Esophagus squamous epithelium (tissue), 5 donors: ENCODE measurements at places on chromosomes 5 and 9.

GRCh38 chr5:148966348-148966747, 96.5 kb downstream of the SH3TC2 start:
- DNase-seq, result no peak
- H3K4me3 ChIP-seq, result no peak overlapping the region
- H3K36me3 ChIP-seq, result no peaks in the 10 kb centered on the region
- H3K27ac ChIP-seq, result peak overlapping the region; percentile 92

DNA sequence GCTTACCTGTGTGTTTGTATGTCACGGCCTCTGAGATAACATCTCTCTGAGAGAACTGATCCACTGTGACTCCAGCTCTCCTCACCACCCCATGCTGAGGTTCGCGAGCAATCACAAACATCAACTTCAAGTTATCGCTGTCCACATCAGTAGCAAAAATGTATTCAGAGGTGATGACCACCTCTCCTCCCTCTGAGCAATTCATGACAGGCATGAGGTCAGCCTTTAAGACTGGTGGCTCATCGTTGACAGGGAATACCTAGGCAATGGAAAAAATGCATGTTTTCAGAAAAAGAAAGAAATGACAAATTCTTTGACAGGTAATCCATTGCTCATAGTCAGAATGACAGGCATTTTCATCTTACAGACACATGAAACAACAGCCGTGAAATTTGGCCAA, 90.3 kb upstream of the CER1 start:
- no peak overlapping the region for H3K27ac ChIP-seq
- H3K4me1 ChIP-seq, result no peaks in the 10 kb centered on the region
- H3K27me3 ChIP-seq, result no peaks in the 10 kb centered on the region
- DNase-seq, result no peak

GRCh38 chr9:137000177-137000930, 4.0 kb upstream of the CLIC3 start:
- H3K27ac ChIP-seq, result peak overlapping the region; percentile 33
- peaks cover 22% of the 10 kb centered on the region for H3K27me3 ChIP-seq
- peaks cover 50% of the 10 kb centered on the region for H3K4me1 ChIP-seq
- no peaks in the 10 kb centered on the region for H3K36me3 ChIP-seq

DNA sequence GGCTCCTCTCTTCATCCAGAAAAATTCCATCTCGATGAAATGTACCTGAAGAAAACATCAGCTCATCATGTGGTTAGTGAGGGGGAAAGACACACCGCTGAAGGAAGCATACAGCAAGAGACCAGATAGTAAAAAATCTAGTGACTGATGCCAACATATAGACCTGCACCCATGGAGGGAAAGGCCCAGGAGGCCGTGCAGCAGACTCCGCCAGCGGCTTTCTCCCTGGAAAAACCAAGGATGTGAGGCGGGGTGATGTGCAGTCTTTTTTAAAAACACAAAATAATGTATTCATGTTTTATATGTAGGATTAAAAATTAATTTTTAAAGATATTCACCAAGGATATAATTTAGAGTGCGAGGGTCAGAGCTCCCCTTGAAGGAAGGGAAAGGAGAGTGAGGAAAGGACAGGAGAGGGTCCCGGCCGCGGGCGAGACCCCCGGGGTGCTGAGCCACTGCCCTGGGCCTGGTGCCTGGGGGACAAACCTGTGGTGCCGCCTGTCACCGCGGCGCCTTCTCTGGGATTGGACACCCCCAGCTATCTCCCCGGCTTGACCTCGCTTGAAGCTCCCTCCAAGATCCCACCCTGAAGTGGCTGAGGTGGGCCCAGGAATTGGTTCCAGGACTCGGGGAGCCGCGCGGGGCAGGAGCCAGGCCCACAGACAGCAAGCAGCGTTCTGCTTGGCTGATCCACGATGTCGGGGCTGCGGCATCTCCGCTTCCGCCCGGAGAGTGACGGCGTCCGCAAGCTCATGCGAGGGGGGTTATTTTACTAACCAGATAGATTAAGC, 12.1 kb upstream of the UNC5A start:
- H3K36me3 ChIP-seq, result no peaks in the 10 kb centered on the region
- no peaks in the 10 kb centered on the region for H3K4me1 ChIP-seq

- peaks cover 10% of the 10 kb centered on the region for H3K4me1 ChIP-seq
- H3K4me3 ChIP-seq, result peak overlapping the region; percentile 53
- peak overlapping the region; percentile 87 for H3K27ac ChIP-seq
- DNase-seq, result no peak
- peaks cover 30% of the 10 kb centered on the region for H3K36me3 ChIP-seq
- no peaks in the 10 kb centered on the region for H3K27me3 ChIP-seq
Observed at GRCh38 chr9:93567271-93567959, 9.0 kb upstream of the PHF2 start.

DNA sequence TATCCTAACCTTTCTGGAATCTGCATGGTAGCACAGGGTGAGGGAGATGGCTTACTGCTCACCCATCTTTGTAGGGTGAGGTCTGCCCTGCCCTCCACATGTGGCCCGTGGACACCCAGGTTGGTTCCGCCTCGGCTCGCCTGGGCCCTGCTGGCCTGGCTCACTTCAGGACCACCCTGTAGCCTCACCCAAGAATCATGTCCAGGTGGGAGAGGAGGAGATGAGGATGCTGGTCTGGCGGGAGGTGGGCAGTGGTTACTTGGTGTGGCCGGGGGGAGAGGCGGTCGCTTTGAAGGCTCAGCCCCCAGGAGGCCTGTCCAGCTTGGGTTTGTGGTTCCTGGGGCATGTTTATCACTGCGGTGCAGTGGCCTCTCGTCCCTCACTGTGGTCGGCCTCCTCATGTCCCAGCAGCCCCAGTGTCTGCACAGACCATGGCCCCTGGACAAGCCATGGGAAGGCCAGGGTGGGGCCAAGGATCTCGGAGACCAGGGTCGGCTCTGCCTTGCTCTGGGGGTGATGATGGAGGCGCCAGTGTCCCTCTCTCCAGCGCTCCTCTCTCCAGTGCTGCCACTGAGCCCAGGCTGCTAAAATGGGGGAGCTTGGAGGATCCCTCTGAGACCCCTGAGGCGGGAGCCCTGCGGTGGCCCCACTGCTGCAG, 4.6 kb downstream of the OBP2B start:
- H3K27ac ChIP-seq, result no peak overlapping the region
- no peaks in the 10 kb centered on the region for H3K27me3 ChIP-seq
- no peak for DNase-seq
- no peaks in the 10 kb centered on the region for H3K36me3 ChIP-seq
- H3K4me1 ChIP-seq, result no peaks in the 10 kb centered on the region

- no peak overlapping the region for H3K27ac ChIP-seq
- no peaks in the 10 kb centered on the region for H3K36me3 ChIP-seq
- DNase-seq, result no peak
- H3K4me3 ChIP-seq, result no peak overlapping the region
- no peaks in the 10 kb centered on the region for H3K27me3 ChIP-seq
Observed at GRCh38 chr9:94971378-94972131, 245.1 kb downstream of the AOPEP start.

DNA sequence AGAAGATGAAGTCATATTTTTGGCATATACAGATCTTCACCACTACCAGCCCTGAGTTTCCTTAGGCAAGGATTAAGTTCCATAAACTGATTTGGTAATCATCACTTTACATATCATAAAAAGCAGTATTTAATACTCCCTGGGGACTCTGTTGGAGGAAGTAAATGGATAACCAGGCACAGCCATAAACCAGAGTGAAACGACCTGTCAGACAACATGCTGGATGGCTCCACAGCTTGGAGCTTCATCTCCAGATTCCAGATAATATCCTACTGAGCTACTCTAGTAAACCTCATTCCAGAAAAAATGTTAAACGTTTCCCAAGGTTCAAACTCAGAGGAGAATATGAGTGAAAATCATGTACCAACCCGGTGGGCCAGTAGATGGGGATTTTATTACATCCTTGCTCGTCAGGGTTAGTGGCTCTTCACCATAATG, 109.2 kb downstream of the BASP1 start:
- no peaks in the 10 kb centered on the region for H3K27me3 ChIP-seq
- no peak overlapping the region for H3K4me3 ChIP-seq
- no peaks in the 10 kb centered on the region for H3K36me3 ChIP-seq
- H3K4me1 ChIP-seq, result no peaks in the 10 kb centered on the region
- no peak overlapping the region for H3K27ac ChIP-seq

DNA sequence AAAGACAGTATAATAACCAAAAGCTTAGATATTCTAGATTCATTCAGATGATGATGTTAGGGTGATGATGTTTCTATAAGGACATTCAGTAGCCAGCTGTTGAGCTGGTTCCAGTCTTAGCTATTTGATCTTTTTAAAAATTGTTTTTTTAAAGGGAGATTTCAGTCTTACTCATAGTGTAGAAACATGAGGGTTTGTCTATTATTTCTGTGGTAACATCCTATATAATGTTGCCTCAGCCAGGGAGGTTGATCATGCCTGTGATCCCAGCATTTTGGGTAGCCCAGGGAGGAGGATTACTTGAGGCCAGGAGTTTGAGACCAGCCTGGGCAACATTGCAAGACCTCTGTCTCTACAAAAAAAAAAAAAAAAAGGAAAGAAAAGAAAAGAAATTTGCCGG, 167.8 kb downstream of the DOCK2 start:
- H3K4me1 ChIP-seq, result no peaks in the 10 kb centered on the region
- no peak overlapping the region for H3K4me3 ChIP-seq
- H3K36me3 ChIP-seq, result no peaks in the 10 kb centered on the region
- no peak for DNase-seq

GRCh38 chr5:138275379-138275782, 960 bp upstream of the GFRA3 start:
- peaks cover 28% of the 10 kb centered on the region for H3K27me3 ChIP-seq
- no peak for DNase-seq
- peaks cover 11% of the 10 kb centered on the region for H3K4me1 ChIP-seq
- no peak overlapping the region for H3K4me3 ChIP-seq
- no peak overlapping the region for H3K27ac ChIP-seq
- H3K36me3 ChIP-seq, result no peaks in the 10 kb centered on the region

DNA sequence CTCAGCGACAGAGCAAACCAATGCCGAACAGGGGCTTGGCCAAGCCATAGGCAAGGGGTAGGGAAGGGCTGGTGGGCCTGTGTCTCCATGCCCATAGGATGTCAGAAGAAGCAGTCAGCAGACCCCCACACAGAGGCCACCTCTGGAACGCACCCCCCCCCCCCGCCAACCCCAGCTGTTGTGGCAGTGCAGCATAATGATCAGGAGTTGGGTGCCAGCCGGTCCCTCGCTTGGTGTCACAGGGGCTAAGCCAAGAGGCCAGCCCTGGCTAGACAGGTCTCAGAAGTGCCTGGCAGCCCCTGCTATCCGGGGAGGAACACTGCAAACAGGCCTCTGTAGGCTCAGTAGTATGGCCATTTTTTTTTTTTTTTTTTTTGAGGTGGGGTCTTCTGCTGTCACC, 3.7 kb upstream of the MXD3 start:
- no peak overlapping the region for H3K27ac ChIP-seq
- no peak for DNase-seq
- peaks cover 38% of the 10 kb centered on the region for H3K4me1 ChIP-seq
- no peaks in the 10 kb centered on the region for H3K27me3 ChIP-seq

DNA sequence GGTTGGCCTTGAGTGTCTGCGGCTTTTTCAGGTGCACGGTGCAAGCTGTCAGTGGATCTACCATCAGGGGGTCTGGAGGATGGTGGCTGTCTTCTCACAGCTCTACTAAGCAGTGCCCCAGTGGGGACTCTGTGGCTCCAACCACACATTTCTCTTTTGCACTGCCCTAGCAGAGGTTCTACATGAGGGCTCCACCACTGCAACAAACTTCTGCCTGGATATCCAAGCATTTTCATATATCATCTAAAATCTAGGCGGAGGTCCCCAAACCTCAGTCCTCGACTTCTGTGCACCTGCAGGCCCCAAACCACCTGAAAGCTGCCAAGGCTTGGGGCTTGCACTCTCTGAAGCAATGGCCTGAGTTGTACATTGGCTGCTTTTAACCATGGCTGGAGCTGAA, 601.5 kb downstream of the MTRR start:
- no peak for DNase-seq
- H3K27me3 ChIP-seq, result no peaks in the 10 kb centered on the region
- H3K27ac ChIP-seq, result no peak overlapping the region
- no peak overlapping the region for H3K4me3 ChIP-seq
